ENCODE measurements at places on chromosomes 5 and 9. TPM values are rescaled to one million over a fixed set of nuclear protein-coding genes. Genes with fewer than 3 reads are reported as not detected.

Gene PCDHA7
- total RNA-seq, result 0.19 TPM

GRCh38 chr5:140557965-140558364, 692 bp upstream of the SRA1 start:
- no peak for DNase-seq

DNA sequence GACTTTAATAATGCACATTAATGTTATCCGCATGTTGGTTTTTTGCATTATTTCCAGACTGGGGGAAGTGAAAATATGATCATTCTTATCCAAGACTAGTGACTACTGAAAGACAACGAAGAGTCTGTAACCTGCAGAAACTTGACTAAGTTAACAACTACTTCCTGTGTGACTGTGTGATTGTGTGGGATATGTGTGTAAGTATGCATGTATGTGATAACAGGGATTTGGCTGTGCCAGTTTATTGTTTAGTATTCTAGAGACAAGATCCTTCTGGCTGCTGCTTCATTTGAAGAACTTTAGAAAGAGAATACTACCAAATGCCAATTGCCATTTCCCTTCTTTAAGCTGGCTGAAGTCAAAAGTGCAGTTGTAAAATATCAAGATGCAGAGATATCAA, 375.7 kb upstream of the PRR16 start:
- DNase-seq, result no peak

- DNase-seq, result no peak
Observed at GRCh38 chr9:107007402-107007801, 144.4 kb downstream of the ZNF462 start.

Measured in dermis blood vessel endothelial cell (primary cell).